ENCODE measurements at places on chromosomes 4 and X. TPM values are rescaled to one million over a fixed set of nuclear protein-coding genes. Genes with fewer than 3 reads are reported as not detected.

Gene NWD2
- total RNA-seq: not detected

Gene P2RY4
- not detected for total RNA-seq

Gene JADE3
- total RNA-seq: 10.9 TPM

Gene NPY1R
- 0.09 TPM for total RNA-seq

Gene CRLF2
- not detected for total RNA-seq

Measured in dermis blood vessel endothelial cell (primary cell).